ENCODE measurements at places on chromosomes 7 and 10. TPM values are rescaled to one million over a fixed set of nuclear protein-coding genes. Genes with fewer than 3 reads are reported as not detected.

UCN3 gene
- not detected for total RNA-seq

LRMDA gene
- total RNA-seq: 17.2 TPM

SPRN gene
- not detected for total RNA-seq

PLPP4 gene
- not detected for total RNA-seq

DNA sequence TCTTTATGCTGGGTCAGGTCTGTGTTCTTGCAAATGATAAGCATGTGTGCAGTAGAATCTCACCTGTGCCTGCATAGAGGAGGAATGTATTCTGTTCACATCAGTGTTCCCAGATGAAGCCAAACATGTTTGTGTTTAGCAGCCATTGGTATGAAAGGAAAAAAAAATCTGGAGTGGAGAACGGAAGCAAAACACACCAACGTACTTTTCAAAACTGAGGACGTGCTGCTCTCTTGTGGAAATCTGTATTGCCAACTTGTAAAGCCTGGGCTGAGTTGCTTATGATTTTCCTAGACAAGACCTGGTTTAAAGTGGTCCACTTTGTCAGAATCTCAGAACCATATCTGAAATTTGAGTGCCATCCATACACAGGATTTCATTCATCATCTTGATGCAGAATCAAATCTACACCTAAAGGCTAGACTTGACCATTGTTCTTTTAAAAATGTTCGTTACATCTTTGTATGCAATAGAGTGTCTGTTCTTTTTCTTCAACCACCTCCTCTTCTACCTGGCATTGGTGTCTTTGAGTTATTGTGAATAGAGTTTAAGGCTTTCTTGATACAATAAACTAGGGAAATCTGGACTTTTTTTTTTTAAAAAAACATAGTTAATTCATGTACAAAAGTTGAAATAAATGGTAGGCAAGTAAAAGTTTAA, 367.7 kb downstream of the PHF14 start:
- DNase-seq: peak; percentile 7

- no peak for DNase-seq
Observed at GRCh38 chr10:47133871-47134570, 166.0 kb upstream of the GDF10 start.

AGFG2 gene
- total RNA-seq: 17.1 TPM

- DNase-seq: no peak
Observed at GRCh38 chr10:92567952-92568600, 5.8 kb downstream of the IDE start.

- DNase-seq: no peak
Observed at GRCh38 chr7:36663481-36663880, 60.8 kb downstream of the AOAH start.

GRCh38 chr10:97072851-97073665, 112.7 kb downstream of the SLIT1 start:
- peak; percentile 77 for DNase-seq

- no peak for DNase-seq
Observed at GRCh38 chr10:48531486-48531885, 73.4 kb downstream of the ARHGAP22 start.

DNA sequence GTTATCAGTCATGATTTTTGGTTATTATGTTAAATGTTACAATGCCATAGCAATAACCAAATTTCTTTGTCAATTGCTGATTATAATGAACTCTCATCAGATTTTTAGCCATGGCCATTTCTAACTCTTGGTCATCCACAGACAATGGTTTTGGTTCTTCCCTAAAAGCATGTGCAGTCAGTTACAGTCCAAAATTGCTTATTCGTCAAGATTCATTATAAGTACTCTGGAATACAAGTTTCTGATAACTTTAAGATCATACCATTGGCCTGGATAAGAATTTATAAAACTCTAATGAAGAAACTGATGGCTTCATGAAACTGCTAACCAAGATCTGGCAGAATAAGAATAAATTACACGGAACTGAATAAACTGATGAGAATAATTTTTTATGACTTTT, 50.9 kb downstream of the PDZD8 start:
- no peak for DNase-seq

- DNase-seq: no peak
Observed at GRCh38 chr10:75904499-75905283, 473.3 kb downstream of the LRMDA start.

GRCh38 chr10:42648512-42648911, 10.1 kb upstream of the ZNF33B start:
- DNase-seq: no peak

- DNase-seq: no peak
Observed at GRCh38 chr7:24854866-24855265, 97.6 kb upstream of the GSDME start.

- no peak for DNase-seq
Observed at GRCh38 chr10:26380815-26381214, 57.3 kb upstream of the APBB1IP start.

RRP12 gene
- 20.5 TPM for total RNA-seq

DNA sequence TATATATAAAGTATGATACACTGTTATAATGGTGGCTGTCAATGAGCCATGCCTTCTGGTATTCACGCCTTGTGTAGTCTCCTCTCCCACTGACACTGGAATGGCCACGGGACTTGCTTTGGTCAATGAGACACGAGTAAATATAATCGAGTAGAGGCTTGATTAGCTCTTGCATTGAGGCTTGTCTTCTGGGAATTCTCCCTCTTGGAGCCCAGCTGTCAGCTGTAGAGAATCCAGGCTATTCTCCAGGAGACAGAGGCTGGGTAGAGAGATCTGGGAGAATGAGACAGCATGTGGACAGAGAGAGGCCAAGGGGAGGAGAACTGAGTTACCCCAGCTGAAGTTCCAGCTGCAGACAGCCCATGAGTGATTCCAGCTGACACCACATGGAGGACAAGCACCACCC, 25.2 kb upstream of the PLCE1 start:
- DNase-seq: no peak

SH2B2 gene
- 10.8 TPM for total RNA-seq

DNA sequence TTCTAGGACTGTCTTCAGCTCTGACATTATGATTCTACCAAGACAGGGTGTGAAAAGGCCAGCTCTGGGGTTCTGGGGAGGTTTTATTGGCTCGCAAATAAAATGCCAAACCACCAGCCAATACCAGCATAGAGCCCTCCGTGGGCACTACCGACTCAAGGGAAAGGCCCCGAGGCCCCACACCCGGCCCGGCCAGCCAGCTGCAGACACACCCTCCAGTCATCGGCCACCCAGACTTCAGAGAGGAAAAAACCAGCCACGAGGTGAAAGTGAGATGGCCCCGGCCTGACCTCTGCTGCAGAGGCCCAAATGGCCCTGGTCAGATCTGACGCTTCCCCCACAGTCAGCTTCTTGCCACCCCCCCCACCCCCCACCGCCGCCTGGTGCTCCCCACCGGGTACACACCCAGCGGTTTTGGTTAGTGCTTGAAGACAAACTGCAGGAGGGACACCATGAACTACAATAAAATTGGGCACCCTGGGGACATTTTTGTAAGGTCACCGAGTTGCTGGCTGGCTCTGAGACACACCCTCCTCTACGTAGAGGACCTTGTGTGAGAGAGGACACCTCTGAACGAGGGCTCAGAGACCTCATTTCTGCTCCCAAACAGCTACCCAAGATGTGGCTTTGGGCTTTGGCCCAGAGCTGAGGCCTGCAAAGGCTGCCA, 79.9 kb downstream of the PRKAG2 start:
- no peak for DNase-seq

DNA sequence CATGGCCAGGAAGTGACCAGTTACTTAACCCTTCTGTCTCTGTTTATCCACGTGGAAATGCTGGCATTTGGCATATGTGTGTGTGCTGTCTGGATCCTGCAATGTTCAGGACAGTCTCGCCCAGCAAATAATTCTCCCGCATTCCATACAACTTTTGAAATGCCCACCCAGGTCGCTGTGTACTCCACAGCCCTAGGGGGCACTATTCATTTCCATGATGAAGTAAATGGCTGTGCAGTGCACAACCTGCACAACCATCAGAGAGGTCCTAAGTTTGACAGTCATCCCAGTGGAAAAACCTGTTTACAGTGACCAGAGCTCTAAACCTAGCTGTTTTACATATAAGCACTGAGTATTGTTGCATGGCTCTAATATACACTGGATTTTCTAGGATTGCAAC, 38.1 kb downstream of the ZNF503 start:
- no peak for DNase-seq

DNA sequence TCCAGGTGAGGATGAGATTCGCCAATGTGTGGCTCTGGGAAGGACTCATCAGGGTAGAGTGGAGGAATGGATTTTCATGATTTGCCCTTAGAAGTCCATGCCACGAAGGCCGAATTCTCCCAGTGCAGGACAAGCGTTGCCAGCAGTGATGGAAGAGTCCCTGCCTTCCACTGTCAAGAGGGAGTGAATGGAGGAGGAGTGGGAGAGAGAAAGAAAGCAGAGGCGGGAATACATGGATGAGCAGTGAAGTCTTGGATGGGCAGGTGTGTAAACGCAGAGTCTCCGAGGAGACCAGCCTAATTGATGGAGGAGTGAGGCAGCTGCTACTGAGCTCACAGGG, 419.2 kb downstream of the GLRX3 start:
- no peak for DNase-seq

DNA sequence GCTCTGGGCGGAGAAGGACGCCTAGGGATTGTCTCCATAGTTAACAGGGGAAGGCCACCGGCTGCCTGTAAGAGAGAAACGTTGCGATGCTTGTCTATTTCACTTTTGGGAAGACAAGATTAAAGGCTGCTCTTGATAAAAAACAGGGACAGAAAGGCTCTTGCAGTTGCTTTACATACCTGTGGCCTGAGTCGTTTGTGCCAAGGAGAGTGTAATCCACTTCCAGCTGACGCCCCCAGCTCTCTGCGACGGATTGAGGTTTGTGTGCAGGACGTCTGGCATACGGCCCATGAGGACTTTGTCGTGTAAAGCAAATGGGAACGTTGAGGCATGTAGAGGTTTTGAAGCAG, 1.1 kb downstream of the MAP3K8 start:
- DNase-seq: peak; percentile 69

FAM237B gene
- total RNA-seq: not detected

DNA sequence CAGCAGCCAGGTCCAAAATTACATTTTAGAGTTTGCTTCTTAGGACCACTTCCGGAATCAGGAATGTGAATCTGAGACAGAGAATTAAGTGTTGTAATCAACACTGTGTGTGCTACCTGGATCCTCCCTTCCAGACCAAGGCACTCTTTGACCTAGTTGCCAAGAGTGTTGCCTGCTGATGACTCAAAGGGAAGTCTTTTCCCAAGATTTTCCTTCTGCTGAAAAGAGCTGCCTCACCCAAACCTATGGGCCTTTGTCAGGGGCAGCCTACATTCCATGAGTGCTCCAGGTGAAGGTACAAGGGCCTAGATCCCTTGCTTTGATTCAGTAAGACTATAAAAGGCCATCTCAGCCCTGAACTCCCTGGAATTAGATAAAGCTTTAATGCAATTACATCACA, 712.5 kb upstream of the ANKRD30A start:
- no peak for DNase-seq

DNA sequence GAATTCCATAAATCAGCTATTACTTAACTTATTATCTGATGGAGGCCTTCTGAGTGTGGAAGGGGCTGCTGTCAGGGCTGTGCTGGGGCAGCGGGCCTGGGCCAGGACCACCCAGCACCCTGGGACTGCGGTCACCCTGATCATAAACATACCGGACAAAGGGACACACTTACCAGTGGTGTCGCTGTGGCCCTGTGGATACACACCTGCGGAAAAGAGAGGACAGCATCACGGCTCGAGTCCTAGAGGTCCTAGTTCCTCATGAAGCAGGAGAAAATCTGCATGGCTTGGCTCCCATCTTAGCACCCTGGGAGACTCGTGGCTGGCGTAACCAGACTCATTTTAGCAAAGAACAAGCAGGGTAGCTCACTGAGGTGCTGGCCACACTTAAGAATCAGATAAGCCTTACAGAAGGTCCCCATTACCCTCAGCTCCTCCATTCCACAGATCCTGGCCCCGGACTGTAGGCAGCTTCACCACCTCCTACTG, 17.7 kb downstream of the IL15RA start:
- DNase-seq: no peak

DNA sequence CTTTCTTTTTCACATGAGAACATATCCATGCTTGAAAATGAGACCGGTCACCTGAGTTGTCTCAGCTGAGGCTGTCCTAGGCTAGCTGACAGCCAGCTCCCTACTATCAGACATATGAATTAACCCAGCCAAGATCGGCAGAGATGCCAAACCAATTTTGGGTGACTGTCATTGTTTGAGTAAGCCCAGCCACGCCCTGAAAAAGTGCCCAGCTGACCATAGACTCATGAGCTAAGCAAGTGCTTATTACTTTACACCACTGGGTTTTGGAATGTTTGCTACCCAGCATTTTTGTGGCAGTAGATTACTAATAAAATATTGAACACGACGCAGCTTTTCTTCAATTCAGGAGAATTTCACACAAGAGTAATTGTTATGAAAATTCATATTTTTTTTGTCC, 265.2 kb upstream of the LYZL1 start:
- no peak for DNase-seq

DNA sequence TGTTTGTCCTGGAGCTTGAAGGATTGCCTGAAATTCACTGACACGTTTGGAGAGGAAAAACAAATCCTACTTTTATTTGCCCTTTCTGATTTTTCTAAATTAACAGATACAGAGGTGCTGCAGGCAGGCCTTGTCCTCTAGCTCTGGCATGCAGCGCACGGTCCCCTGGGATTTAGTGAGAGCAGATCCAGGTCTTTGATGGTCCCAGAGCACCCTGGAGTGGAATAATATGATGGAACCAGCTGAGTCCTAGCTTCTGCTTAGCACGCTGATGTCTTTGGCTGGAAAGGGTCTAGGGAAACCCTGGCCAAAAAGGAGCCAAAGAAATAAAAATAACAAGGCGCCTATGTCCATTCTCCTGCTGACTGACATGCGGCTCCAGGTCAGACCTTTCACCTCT, 40.5 kb downstream of the C10orf120 start:
- DNase-seq: no peak

DNA sequence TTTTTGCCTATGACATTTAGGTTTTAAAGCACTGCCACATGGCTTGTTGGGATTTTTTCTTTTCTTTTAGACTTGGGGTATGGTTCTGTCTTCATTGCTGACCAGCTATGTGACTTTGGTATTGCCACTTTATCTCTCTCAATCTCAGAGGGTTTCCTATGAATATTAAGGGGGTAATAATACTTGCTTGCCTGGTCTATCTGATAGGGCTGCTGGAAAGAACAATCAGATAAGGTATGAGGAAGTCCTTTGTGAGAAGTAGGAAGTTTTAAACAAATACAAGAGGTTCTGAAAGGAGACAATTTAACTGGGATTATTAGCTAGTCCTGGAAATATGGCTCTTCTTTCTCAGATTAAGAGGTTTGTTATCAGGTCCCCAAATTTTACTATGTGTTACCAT, 80.8 kb downstream of the ZNF92 start:
- no peak for DNase-seq

- DNase-seq: no peak
Observed at GRCh38 chr7:157471259-157472125, 134.7 kb downstream of the DNAJB6 start.

GRCh38 chr10:113712755-113713639, 33.3 kb downstream of the CASP7 start:
- DNase-seq: no peak

CYP3A4 gene
- 1.5 TPM for total RNA-seq

GRCh38 chr10:1134156-1134555, 78.0 kb downstream of the WDR37 start:
- DNase-seq: no peak

- DNase-seq: no peak
Observed at GRCh38 chr7:39647816-39648215, 24.4 kb downstream of the RALA start.

GRCh38 chr7:47670729-47671128, 88.8 kb upstream of the TNS3 start:
- DNase-seq: no peak

- no peak for DNase-seq
Observed at GRCh38 chr10:90308223-90308622, 549.6 kb downstream of the HTR7 start.

All from tibial nerve (tissue), 4 donors.